ENCODE measurements at places on chromosomes 4 and X.

DNA sequence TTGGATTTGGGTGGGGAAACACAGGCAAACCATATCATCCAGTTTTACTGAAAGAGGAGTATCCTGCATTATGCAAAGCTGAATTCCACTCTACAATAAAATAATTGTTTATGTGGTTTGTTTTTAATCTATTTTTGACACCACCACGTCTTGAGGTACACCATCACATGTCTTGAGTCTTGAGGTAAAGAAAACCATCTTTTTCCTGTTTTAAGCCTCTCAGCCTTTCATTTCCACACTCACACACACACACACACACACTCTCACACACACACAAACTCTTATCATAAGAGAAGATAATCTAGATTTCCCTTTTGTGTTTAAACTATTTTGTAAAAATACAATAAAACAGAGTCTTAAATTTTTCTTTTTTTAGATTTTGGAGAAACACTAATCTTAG lies 32.0 kb downstream of the SPIN3 start:
- DNase-seq, result no peak

DNA sequence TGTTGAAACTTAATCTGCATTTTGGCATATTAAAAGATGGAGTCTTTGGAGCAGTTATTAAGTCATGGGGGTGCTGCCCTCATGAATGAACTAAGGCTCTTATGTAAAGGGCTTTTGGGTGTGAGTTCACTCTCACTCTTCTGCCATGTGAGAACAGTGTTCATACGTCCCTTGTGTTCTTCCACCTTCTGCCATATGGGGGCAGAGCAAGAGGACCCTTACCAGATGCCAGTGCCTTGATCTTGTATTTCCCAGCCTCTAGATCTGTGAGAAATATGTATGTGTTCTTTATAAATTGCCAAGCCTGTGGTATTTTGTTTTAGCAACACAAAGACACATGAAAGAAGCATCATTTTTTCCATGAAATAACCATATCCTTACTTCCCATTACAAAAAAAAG lies 213.9 kb downstream of the SPOCK3 start:
- no peak for DNase-seq

GRCh38 chr4:168880072-168880675 lies 129.9 kb downstream of the CBR4 start:
- DNase-seq, result peak; percentile 75

DNA sequence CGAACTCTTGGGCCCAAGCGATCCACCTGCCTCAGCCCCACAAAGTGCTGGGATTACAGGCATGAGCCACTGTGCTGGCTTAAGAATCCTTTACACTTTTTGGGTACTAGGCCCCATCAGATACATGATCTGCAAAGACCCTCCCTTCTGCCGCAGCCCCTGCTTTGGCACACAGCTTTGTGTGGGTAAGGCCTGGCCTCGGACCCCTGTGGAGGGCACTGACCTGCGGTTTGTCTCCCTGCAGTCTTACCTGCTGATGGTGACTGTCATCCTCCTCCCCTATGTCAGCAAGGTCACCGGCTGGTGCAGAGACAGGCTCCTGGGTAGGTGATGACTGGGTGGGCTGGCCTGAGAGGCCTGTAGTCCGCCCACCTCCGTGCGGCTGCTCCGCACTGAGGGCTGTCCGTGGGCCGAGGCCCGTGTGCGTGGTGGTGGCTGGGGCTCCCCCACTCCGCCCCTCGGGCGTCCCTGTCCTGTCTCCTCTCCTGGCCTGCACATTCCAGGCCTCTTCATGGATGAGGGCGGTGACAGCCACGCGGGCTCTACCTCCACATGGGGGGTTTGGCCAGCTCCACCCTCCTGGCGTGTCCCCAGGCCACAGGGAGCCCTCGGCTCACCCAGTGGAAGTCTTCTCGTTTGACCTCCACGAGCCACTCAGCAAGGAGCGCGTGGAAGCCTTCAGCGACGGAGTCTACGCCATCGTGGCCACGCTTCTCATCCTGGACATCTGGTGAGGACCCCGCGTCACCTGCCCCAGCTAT lies 18.0 kb downstream of the DGKQ start:
- DNase-seq, result no peak

- DNase-seq, result no peak
Observed at GRCh38 chrX:46649421-46650260, 76.1 kb downstream of the CHST7 start.

GRCh38 chrX:123291623-123292022 lies 107.5 kb downstream of the GRIA3 start:
- no peak for DNase-seq

- DNase-seq, result no peak
Observed at GRCh38 chrX:6685489-6685888, 150.6 kb upstream of the VCX3A start.

DNA sequence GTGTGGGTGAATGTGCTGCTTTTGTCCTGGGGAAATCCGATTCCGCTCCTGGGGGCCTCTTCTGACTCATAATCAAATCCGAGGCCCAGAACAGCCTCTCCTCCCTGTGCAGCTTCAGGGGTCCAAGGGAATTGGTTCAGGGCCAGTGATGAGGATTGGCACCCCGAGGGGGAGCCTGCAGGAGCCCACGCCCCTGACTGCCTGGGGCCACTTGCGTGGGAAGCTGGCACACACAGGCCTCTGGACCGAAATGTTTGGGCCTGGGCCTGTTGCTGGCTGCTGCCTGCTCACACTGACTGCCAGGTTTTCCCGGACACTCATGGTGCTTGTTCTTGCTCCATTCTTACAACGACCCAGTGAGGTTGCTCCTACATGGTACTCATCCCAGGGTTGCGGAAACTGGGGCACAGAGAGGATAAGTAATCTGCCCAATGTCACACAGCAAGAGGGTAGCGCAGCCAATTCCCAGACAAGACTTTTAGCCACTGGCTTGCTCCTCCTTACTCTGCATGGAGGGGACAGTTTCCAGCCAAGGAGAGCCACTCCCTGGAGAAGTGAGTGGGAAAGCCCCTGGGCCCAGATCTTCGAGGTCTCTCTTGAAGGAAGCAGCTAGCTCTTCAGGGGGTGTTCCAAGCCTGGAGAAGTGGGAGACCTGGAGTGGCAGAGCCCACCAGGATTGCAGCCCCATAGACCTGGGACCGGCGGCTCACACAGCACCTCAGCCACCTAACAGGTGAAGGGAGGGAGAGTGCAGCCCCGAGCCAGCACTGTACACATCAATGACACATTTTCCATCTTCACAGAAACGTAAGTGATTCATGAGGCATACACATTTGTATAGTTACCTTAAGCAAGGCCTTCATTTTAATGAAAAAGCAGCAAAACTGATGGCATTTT lies 20.3 kb downstream of the CFAP99 start:
- no peak for DNase-seq

GRCh38 chr4:26239801-26240200 lies 81.0 kb upstream of the RBPJ start:
- no peak for DNase-seq

DNA sequence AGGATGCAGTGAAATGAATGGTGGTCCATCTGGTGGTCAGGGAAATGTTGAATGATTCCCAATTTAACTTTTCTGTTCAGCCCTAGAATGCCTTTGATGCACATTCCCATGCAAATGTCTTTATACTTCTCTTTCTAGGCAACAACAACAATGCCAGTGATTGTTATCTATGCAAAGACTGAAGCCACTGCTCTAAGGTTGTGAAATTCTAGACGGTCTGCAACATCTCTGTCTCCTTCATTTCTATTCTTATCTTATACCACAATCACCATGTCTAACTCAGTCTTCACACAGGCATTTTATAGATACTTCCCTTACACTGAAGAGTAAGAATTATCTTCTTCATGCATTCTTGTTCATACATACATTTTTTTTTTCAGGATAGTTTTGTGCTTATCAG lies 84.5 kb downstream of the HPGD start:
- peak; percentile 21 for DNase-seq

DNA sequence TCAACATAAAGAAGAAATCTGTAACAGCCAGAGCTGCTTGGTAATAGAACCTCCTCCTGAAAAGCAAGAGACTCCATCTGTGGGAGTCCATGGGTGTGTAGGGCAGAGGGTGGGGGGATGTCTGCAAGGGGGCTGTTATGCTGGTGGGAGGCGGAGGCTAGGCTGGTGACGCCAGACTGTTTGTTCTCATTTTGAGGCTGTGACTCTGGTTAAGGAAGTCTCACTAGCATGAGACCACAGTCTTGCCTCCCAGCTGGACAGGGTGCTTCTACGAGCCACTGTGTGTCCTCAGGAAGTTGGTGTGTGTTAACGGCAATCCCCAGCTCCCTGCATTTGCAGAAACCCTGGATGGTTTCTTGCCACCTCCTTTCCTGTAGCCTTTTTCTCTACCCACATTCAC lies 79.8 kb downstream of the NSUN7 start:
- no peak for DNase-seq

GRCh38 chr4:156194896-156195295 lies 241.2 kb upstream of the CTSO start:
- DNase-seq, result peak; percentile 60

DNA sequence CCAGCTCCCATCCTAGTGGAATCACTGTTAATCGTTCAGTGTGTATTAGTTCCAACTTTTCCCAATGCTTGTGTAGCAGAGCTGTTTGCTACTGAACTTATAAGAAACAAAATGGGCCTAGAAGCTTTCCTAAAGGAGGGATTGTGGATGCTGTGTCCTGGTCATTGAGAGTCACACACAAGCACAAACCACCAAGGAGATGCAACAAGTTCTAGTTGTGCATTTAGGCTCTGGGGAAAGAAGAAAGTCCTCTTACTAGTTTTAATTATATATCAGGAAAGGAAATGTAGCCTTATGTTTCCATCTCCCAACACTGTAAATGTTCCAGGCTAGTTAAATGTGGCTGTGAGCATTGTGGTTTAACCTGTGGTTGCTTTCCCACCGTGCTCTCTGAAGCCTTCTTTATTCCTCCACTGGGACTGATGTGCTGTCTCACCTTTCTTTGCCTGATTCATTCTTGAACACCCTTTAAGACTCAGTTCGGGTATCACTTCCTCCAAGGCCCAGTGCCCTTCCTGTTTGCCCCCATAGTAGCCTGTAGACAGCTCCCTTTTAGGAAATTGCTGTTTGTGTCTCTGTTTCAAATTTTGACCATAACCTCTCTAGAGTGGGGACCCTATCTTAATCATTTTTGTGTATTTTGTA lies 34.3 kb downstream of the ATP10D start:
- peak; percentile 73 for DNase-seq

DNA sequence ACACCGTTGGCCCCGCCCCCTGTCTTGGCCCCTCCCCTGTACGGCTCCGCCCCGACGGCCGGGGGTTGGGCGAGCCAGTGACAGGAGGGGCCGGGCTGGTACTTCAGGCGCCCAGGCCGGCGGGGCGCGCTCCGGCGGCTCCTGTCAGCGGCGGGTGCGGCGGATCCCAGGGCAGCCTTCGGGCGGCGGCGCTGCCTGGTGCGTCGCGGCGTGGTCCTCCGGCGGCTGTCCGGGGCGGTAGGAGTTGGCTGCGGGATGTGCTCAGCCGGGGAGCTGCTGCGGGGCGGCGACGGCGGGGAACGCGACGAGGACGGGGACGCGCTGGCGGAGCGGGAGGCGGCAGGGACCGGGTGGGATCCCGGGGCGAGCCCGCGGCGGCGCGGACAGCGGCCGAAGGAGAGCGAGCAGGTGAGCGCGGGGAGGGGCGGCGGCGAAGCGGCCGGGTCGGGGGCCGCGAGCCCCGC lies at the start of gene FAM241A:
Gene FAM241A (plus strand): TSS at position 129 of the 464 bp plus-strand sequence. CDS start 127 bp downstream, at position 256.
- DNase-seq, result no peak

- DNase-seq, result peak; percentile 72
Observed at GRCh38 chr4:156638334-156638733, 333.3 kb downstream of the PDGFC start.

GRCh38 chr4:168515222-168516011 lies 18.6 kb downstream of the PALLD start:
- DNase-seq, result no peak

GRCh38 chr4:13118633-13119032 lies 365.5 kb downstream of the RAB28 start:
- DNase-seq, result no peak

DNA sequence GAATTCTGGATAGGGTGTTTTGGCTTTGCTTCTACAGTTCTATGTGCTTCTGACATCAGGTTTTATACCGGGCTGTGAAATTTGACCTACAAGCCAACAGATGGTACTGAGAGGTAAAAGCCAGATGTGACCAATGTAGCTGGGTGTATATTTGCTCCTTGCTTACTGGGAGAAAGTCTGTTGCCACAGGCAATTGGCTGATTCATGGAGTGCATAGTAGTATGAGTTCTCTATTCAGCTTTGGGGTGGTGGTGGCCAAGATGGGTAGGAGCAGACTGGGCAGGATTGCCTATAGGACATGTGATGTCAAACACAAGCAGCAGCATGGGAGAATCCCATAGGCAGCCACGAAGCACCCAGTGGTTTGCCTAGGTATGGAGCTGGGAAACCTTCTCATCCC lies 1827.0 kb downstream of the C4orf33 start:
- no peak for DNase-seq

DNA sequence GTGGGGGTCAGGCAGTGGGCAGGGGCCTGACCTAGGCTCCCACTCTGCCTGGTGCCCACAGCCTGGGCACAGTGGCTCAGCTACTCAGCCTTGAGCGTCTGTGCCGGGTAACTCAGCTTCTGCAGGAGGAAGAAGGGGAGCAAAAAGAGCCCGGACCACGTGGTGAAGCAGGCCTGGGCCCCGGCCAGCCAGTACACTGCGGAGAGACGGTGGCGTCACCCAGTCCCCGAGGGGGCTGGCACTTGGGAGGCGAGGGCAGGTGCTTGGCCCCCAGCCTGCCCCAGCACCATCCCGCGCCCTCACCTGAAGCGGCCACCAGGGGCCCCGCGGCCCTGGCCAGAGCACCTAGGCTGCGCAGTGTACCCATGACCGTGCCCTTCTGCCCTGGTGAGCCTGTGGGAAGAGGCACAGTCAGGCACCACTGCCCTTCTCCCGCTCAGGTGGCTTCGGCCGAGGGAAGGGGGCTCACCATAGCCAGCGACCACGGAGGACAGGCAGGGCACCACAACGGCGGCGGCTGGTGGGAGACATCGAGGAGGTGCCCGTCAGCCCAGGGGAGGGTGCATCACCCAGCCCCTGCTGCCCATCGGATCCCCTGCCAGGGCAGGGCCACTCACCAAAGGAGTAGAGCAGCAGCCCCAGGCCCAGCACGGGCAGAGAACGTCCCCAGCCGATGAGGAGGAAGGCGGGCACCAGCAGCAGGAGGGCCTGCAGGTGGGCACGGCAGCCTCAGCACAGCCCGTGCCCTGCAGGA lies 32.3 kb downstream of the NOP14 start:
- DNase-seq, result no peak

DNA sequence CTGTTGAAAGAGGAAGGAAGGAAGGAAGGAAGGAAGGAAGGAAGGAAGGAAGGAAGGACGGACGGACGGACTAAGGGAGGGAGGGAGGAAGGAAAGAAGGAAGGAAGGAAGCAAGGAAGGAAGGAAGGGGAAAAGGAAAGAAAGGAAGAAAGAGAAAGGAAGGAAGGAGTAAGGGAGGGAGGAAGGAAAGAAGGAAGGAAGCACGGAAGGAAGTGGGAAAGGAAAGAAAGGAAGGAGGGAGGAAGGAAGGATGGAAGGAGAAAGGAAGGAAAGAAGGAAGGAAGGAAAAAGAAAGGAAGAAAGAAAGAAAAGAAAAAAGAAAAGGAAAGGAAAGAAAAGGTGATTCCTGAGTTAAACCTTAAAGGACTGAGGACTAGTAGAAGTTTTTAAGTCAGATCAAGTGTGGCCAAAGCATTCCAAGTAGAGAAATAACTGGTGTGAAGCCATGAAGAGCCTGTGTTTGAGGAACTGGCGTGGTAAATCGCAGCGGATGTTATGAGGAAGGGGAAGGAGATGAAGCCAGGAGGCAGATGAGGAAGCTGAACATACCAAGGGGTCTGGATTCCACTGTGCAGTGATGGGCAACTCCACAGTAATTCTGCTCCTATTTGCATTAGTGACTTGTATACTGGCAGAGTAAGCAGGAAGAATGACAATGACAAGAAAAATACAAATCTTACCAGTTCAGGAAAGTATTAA lies 163.5 kb downstream of the MGST2 start:
- no peak for DNase-seq

- DNase-seq, result no peak
Observed at GRCh38 chr4:8214136-8214535, 15.0 kb downstream of the SH3TC1 start.
